ENCODE measurements at places on chromosomes 16 and 17.

- DNase-seq: no peak
These were observed 51.8 kb upstream of the AKAP1 start for GRCh38 chr17:57033296-57033695.

GRCh38 chr17:50633683-50634082 lies 998 bp upstream of the ABCC3 start:
- DNase-seq: no peak

GRCh38 chr17:8124350-8125153 lies 646 bp upstream of the HES7 start:
- DNase-seq: peak; percentile 71

GRCh38 chr16:34801875-34802274 lies 1342.5 kb downstream of the TP53TG3F start:
- DNase-seq: peak; percentile 21

DNA sequence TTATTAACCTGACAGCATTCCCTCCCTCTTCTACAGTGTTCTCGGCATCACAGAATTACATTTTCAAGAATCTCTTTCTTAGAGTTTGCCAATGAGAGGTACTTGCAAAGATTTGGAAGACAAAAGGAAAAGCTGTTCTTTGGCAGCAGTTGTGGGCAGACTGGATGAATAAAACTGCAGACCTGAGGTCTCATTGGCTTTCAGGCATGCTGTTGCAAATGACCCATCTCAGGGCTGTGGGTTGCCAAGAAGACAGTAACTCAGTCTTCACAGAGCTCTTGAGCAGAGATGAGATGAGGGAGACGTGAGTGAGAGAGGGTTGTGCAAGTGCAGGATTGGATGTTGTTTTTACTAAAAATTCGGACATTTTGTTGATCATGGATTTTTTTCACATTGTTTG lies 11.3 kb upstream of the USP31 start:
- no peak for DNase-seq

- peak; percentile 89 for DNase-seq
These were observed 292.6 kb upstream of the SOX9 start for GRCh38 chr17:71828182-71828596.

DNA sequence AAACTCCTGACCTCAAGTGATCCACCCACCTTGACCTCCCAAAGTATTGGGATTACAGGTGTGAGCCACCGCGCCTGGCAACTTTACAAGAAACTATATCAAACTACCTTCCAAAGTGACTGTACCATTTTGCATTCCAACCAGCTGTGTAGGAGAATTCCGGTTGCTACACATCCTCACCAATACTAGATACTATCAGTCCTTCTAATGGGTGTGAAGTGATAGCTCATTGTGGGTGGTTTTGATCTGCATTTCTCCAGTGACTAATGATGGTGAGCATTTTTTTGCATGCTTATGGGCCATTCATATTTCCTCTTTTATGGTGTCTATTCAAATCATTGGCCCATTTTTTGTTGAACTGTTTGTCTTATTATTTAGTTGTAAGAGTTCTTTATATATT lies 37.7 kb downstream of the SCNN1B start:
- DNase-seq: no peak

GRCh38 chr17:69962436-69962995 lies 112.5 kb upstream of the KCNJ16 start:
- no peak for DNase-seq

- no peak for DNase-seq
These were observed at the start of gene MT1H for GRCh38 chr16:56669005-56669839. Gene MT1H (plus strand): TSS chr16:56669814. CDS start chr16:56669885, 71 bp downstream.

DNA sequence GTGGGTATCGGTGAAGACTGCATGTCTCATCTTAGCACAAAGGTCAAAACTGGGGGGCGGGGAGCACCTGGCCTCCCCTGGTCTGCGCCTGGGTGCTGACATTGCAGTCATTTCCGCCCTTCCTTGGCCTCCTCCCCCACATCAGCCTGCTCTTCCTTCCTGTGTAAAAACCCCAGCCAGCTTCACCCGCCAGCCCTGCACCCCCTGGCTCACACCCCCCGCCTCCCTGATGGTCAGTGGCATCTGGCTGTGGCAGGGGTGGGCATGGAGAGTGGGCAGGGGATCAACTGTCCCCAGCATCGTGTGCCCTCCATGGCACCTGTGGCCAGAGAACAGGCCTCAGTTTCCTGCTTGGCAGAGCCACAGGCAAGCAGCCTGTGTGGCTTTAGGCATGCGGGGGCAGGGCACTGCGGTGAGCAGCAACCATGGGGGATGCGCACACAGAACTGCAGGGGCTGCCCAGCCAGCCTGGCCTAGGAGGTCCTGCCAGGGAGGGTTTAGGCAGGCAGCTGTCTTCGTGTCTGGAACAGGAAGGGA lies 26.5 kb upstream of the LASP1NB start:
- DNase-seq: no peak

DNA sequence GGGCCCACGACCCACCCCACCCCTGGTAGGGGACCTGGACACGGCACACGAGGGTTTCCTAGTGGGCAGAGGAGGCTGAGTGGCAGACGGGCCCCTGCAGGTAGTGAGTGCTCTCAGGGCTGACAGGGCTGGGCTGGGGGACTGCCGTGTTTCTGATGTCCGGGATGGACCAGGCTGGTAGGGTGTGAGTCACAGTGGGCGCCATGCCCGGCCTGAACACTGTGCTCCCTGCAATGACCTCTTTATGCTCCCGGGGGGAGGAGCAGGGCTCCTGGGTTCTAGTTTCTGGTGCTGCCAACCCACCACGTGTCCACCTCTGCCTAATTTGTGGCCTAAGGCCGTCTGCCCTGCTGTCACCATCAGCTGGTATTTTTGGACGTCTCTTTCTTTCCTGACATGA lies 26.3 kb downstream of the ARHGAP23 start:
- peak; percentile 59 for DNase-seq

DNA sequence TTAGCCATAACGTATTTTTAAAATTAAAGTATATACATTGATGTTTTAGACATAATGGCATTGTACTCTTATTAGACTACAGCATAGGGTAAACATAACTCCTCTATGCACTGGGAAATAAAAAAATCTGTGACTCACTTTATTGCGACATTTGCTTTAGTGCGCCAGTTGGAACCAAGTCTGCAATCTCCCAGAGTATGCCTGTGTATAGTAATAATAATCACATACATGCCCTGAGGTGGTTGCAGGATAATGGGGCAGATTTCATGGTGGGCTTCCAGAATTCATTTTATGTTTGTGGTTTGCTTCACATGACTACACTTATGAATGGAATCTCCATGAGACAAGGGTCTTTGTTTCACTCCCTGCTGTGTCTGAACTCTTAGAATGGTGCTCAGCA lies 66.9 kb upstream of the N4BP1 start:
- no peak for DNase-seq

- no peak for DNase-seq
These were observed 1.8 kb downstream of the MAP3K14 start for GRCh38 chr17:45314741-45315647.

DNA sequence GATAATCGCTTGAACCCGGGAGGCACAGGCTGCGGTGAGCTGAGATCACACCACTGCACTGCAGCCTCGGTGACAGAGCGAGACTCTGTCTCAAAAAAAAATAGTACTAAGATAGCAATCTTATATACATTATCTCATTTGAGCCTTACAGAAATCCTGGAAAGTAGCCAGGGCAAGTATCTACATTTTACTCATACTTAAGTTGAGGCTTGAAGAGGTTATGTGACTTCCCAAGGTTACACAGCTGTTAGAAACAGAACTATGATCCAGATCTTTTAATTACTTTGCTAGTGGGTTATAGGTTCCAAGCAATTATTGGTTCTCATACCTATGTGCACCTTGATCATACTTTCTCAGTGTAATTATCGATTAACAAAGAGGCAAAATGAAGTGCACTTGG lies 15.4 kb downstream of the C17orf78 start:
- DNase-seq: no peak

DNA sequence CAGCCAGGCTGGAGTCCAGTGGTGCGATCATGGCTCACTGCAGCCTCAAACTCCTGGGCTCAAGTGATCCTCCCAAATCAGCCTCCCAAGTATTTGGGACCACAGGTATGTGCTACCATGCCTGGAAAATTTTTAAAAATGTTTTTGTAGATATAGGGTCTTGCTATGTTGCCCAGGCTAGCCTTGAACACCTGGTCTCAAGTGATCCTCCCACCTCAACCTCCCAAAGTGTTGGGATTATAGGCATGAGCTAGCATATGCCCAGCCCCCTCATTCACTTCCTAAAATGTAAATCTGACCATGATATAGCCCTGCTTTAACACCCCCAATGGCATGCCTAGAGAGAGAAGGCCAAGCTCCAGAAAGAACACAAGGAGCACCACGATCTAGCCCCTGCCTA lies 98.6 kb downstream of the NDE1 start:
- DNase-seq: no peak

DNA sequence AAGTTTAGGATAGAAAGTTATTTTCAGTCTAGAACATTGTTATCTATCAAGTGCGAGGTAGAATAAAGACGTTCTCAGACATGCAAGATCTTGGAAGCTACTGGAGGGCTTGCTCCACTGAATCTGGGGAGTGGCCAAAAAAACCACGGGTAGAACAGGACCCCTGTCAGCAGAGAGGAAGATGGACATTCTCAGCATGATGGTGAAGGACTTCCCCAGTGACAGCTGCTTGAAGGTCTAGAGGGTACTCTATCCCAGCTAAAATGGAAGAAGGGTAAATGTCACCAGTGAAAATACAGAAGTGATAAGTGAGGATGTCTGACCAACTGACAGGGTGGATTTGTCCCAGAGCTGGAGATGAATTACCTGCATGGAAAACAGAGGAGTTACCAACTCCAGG lies 10.1 kb downstream of the TNFRSF13B start:
- no peak for DNase-seq

GRCh38 chr17:2259769-2260536 lies 43.6 kb downstream of the SMG6 start:
- no peak for DNase-seq

DNA sequence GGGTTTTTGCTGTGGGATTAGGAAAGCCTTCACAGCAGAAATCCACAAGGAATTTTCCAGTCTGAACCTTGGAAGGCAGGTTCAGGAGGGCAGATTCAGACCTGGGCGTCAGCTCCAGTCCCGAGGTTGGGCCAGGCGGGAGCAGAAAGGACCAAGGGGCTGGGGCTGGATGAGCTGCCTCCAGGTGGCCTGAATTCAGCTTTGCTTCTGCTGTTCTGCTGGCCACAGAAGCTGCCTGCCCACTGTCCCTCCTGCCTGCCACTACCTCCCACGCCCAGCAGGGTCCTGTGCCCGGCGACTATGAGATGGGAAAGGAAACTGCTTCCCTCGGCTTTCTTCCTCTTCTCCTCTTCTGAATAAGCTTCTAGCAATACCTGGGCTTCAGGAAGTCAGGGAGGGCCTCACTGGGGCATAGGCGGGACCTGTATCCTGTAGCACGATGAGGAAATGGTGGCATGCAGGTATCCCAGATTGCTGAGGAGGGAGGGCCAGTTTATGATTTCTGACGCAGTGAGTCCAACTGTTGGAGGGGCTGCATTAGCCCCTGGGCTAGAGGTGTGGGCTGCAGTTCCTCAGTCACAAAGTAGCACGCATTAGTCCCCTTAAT lies 18.4 kb downstream of the TBX4 start:
- DNase-seq: no peak

DNA sequence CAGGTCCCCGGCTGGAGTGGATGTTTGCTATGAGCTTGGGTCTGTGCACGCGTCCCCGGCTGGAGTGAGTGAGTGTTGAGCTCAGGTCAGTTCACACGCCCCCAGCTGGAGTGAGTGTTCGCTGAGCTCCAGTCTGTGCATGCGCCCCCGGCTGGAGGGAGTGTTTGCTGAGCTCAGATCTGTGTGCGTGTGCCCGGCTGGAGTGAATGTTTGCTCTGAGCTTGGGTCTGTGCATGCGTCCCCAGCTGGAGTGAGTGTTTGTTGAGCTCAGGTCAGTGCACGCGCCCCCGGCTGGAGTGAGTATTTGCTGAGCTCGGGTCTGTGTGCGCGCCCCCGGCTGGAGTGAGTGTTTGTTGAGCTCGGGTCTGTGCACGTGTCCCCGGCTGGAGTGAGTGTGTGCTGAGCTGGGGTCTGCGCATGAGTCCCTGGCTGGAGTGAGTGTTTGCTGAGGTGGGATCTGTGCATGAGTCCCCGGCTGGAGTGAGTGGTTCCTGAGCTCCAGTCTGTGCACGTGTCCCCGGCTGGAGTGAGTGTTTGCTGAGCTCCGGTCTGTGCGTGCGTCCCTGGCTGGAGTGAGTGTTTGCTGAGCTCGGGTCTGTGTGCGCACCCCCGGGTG lies 284.2 kb downstream of the SNX29 start:
- peak; percentile 70 for DNase-seq

DNA sequence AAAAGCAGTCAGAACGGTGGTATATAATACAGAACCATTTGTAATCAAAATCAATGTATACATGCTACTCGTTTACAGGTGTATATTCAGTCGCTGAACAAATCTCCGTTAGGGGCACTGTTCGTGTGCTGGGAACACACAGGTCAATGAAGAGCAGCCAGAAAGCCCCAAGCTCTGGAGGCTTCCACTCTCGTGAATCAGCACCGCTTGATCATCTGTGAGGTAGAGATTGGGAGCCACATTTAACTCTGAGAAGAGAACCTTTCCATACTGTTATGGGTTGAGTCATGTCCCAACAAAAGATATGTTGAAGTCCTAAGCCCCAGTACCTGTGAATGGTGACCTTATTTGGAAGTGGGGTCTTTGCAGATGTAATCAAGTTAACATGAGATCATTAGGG lies 5.4 kb upstream of the CYTH1 start:
- DNase-seq: no peak

DNA sequence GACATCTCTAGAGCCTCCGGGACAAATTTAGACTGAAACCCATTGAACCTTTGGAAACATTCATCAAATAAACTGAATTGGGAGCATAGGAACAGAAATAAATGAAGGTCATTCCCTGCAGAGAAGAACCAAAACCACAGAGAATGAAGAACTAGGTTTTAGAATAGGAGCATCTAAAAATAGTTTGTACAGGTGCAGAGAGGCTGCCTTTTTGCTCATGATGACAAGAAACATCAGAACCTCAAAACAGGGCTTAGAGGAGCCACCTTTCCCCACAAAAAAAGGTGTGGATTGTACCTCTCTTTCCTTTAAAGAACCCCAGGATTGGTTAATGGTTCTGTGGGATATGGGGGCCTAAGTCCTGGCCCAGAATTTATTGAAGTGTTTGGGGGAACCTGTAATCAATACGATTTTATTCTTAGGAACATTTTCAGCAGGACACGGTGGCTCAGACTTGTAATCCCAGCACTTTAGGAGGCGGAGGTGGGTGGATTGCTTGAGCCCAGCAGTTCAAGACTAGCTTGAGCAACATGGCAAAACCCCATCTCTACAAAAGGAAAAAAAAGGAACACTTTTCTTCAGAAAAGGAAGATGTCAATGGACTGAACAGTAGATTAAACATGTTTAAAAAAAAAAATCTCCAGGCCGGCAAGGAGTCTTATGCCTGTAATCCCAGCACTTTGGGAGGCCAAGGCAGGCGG lies 37.7 kb upstream of the SLC47A1 start:
- DNase-seq: no peak

DNA sequence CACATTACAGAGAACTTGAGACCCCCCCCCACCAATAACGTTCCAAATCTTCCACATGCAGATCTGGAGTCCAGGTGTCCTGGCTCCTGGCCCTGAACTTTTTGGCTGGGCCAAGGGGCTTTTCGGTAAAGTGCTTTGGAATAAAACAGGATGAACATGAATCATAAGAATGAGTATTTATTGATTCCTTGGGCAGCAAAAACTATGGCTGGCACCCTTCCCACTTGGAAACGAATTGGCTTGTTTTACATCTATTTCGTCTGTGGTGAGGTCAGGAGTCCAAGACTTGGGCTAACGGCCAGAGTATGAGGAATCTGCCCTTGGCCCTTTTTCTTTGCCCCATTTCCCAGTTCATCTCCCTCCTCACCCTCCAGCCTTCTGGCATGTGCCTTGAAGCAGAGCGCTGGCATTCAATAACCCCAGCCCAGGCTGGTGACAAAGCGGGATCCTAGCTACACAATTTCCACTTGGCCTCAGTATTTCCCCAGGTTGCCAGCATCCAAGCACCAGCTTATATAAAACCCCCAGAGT lies 4.1 kb upstream of the UBTF start:
- no peak for DNase-seq
